Stimulated activated CD8-positive, alpha-beta memory T cell treated with anti-CD3 and anti-CD28 coated beads, Interleukin-4, amount 100 ng/mL, for 1 hour (primary cell): ENCODE measurements at places on chromosomes 6 and 20.

- DNase-seq = no peak
These were observed 33.0 kb upstream of the ADGRF1 start for GRCh38 chr6:47075168-47075567.

DNA sequence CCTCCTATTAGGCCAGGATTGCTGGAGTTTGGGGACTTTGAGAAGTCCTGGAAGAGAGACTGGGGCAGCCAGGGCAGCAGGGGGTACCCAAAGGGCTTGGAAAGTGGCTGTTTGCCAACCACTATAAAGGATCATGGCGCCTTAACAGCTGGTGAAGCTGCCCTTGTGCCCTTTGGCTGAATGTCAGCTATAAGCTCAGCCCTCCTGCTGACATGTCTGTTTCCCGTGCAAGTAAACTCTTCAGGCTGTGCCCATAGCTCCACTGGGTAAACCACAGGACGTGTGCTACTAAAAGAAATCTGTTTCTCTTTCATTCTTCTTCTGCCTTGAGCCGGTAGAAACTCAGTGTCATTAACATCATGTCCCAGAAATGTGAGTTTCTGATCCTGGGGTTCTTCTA lies 97.3 kb downstream of the CAP2 start:
- no peak for DNase-seq

DNA sequence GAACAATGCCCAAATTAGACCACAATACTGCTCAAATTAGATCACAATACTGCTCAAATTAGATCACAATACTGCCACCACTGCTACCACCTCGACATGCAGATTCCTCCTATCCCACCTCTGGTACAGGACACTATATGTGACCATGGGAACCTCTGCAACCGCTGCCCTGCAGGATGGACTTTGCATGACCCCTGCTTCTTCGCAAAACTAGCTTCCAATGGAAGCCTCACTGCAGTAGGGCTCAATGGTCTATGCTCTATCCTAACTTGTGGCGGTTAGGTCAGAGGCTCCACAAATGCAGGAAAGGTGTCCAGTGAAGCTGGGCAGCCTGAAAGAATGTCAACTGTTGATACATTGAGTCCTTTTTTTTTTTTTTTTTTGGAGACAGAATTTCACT lies 7.8 kb upstream of the TXNDC5 start:
- no peak for DNase-seq

GRCh38 chr6:34810936-34811632 lies 19.2 kb downstream of the BLTP3A start:
- DNase-seq = no peak

DNA sequence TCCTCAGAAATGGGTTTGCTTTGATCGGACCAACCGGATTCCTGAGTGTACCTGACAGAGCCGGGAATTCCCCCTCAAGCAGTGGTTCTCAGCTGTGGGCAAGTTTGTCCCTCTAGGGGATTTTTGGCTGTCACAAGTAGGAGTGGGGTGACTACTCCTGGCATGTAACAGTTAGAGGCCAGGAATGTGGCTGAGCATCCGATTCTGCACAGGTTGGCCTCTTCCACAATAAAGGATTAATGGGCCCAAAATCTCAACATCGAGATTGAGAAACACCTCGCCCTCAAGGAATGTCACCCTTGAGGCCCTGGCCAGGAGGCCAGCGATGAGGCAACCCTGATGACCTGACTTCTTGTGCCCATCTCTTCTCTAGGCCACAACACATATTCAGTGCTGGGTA lies 7.9 kb downstream of the AGPAT4 start:
- no peak for DNase-seq
